ENCODE measurements at places on chromosomes 2 and 18.

GRCh38 chr2:42984081-42984480 is 191.7 kb upstream of the HAAO start:
- no peak for DNase-seq

DNA sequence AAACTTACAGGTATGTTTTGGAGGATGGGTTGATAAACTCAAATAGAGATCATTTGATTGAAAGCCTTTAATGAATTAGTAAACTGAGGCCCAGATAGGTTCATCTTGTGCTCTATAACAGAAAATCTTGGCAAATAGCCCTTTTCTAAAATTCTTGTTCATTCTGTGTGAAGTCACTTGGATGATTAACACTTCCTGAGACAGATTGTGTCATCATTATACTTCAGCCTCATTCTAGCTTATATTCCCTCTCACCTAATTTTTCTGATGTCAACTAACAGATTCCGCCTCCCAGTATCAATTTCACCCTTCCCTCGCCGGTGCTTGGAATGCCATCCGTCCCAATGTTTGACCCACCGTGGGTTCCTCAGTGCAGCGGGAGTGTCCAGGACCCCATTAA is 84.2 kb upstream of the RPE start:
- no peak for DNase-seq

GRCh38 chr2:4486971-4487370 is 783.6 kb downstream of the DCDC2C start:
- DNase-seq = no peak

DNA sequence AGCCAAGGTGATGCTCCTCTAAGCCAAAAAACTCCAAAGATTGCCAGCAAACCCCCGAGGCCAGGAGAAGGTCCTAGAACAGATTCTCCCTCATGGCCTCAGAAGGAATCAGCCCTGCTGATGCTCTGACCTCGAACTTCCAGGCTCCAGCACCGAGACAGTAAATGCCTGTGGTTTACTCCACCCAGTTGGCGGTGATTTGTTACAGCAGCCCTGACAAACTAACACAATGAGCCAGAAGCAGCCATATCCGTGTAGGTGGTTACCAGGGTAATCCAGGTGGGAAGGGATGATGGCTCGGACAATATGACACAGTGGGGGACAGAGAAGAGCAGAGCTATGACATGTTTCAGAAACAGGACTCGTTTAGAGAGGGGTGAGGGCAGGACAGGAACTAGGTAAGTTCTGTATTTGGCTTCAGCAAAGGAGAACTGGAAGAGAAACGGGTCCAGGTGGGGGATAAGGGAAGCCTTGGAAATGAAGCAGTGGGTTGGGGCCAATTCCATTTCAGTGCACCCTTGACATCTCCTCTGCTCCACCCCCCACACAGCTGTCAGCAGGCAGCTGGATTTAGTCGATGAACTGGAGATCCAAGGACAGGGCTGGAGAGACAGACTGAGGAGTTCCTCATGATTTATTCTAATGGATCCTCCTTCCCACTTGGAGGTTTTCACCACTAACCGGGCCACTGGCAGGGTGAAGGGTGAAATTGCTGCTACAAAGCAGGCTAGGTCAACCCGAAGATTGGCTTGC is 179.7 kb upstream of the SH3BP4 start:
- DNase-seq = no peak

DNA sequence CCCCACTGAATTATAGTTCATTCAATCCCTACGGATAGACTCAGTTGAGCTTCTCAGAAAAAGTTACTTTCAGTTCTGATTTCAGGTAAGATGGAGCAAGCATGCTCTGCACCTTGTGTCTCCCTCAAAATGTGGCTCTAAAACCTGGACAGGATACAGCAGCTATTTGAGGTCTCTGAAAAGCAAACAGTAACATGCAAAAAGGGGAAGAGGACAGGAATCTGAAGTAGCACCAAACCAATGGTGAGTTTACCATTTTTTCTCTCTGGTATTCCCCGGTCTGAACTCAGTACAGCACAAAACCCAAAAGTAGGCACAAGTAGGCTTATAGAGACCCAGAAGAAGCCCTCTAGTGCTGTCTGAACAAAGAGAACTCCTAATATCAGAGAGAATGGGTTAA is 34.1 kb downstream of the LANCL1 start:
- DNase-seq = no peak
